Adipocyte (in vitro differentiated cells): ENCODE measurements at places on chromosomes 6 and 20.

GRCh38 chr6:20870493-20870892, 336.2 kb downstream of the CDKAL1 start:
- no peak for DNase-seq

DNA sequence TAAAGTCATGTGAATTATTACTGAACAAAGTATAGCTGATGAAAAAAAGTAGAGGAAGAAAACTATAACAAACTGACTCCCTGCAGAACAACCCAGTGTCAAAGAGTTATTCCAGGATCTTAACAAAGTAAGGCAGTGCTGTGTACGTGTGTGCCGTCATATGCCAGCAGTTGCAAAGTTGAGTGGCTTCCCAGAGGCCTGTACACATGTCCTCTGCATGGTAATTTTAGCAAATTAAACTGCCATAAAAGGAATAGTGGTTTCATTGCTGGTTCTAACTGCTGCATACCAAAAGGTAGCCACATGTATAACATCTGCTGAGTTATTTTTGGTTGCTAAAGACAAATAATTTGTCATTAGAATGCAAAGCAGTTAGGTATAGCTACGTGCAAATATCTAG, 44.8 kb downstream of the RIPOR2 start:
- DNase-seq = no peak

DNA sequence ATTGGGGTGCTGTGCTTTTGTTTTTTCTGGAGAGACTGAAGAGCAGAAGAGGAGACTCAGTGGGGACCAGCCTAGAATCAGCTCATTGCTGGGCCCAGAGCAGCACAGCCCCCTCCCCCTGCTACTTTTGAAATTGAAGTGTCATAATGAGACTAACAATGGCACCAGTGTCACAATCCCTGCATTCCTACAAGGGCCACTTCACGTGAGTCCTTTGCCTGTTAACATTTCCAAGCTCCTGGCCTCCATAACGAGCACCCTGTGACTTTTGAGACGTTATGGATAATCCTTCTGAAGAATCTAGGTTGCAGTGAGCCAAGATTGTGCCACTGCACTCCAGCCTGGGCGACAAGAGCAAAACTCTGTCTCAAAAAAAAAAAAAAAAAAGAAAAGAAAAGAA, 41.7 kb downstream of the CNBD2 start:
- no peak for DNase-seq

DNA sequence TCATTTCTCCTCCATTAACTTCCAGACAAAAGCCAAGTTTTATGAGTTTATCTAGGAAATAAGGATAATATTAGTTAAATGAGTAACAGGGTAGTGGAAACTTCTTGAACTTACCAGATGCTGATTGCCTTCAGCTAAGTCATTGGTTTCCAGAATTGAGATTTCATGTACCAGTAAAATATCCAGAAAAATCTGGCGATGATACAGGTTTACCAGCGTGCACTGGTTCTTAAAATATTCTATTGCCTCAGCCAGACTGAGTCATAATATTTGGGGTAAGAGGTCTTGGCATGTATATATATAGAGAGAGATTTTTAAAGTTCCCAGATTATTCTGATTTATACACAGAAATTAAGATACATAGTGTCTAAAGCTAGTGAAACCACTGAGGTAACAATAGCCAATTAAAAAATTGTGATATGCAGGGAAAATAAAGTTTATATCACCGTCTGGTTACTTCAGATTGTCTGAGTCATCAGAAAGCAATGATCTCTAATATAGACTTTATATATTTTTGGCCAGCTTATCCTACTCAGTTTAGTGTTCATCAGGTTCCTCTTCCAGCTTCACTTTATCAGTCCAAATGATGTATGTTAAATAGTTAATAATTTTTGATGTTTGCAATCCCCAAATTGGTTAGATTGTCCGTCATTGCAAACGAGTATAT, 39.5 kb upstream of the SDHAF4 start:
- peak; percentile 3 for DNase-seq

GRCh38 chr20:47981222-47981621, 195.9 kb upstream of the SULF2 start:
- no peak for DNase-seq

DNA sequence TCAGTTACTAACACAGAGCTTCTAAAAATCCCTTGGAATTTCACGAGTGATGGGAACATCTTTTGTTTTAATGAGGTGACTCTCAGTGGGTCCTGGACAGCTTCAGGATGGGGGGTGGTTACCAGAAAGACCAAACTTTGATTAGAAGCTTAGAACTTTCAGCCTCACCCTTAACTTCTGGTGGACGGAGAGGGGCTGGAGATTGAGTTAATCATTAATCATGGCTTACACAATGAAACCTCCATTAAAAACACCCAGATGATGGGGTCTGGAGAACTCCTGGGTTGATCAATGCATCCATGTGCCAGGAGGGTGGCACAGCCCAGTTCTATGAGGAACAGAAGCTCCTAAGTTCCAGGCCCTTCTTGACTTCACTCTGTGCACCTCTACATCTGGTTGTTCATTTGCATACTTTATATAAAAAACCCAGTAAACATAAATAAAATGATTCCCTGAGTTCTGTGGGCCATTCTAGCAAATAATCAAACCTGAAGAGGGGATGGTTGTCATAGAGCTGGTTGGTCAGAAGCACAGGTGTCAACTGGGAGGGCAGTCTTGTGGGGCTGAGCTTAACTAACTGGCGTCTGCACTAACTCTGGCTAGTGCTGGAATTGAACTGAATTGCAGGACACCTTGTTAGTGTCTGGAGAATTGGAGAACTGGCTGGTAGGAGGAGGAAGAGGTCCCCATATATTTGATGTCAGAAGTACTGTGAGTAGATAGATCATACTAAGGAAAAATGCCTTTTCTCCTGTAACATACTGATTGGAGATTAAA, 10.3 kb downstream of the RMND1 start:
- no peak for DNase-seq

GRCh38 chr6:148635070-148635743, 111.6 kb upstream of the UST start:
- DNase-seq = no peak

- no peak for DNase-seq
These were observed 4.5 kb upstream of the MLIP start for GRCh38 chr6:54106727-54107126.

- no peak for DNase-seq
These were observed 666.4 kb upstream of the PTCHD4 start for GRCh38 chr6:48777411-48777810.

GRCh38 chr6:29483186-29483585, 4.6 kb downstream of the MAS1L start:
- peak; percentile 39 for DNase-seq

GRCh38 chr6:44339763-44340625, 2.5 kb upstream of the SPATS1 start:
- peak; percentile 8 for DNase-seq

GRCh38 chr6:96213784-96214183, 198.0 kb downstream of the FUT9 start:
- DNase-seq = no peak

DNA sequence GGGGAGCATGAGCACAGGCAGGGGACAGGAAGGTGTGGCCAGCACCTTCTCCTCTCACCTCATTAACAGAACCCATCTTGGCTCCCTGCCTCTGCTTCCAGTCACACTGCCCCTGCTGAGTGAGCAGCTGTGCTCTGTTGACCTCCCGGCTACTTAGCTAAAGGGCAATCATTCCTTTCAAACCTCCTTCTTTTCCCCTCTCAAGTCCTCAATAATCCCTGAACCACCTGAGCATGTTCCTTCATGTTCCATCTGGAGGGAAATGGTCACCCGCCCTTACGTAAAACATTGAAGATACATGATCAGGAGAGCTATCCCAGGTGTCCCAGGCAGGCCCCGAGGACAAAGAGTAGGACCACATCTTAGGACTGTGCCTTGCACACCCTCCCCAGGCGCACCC, 21.7 kb upstream of the MRPS10 start:
- DNase-seq = no peak

GRCh38 chr6:156982168-156982567, 205.0 kb downstream of the ARID1B start:
- DNase-seq = no peak

DNA sequence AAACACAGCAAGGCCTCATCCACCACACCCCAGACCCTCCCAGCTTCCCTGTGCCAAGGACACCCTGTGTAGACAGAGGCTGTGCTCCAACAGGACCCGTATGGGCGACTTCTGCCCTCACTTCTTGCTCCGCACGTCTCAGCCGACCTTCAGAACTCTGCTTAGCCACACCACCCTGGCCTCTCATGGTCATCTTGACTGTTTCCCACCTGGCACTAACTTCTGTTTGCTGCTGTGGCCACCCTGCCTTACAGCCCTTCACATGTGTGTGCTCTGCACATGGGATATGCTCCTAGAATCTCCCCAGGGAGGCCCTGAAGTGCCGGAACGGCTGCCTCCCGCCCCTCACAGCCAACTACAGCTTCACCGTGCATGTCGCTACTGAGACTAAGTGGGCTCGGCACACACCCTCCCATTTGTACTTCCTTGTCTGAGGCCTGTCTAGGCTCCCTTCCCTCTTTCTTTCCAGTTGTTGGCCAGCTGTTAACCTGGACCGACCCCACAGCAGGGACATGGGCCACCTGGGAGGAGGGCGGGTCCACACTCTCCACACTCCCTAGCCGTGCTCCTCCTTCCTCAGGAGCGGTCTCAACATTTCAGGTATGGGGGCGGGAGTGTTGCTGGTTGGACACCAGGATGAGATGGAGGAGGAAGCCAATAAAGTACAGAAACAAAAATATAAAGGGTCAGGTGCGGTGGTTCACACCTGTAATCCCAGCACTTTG, 69.6 kb downstream of the PYGB start:
- no peak for DNase-seq

- DNase-seq = peak; percentile 78
These were observed 118.5 kb downstream of the GFRAL start for GRCh38 chr6:55445648-55446204.

DNA sequence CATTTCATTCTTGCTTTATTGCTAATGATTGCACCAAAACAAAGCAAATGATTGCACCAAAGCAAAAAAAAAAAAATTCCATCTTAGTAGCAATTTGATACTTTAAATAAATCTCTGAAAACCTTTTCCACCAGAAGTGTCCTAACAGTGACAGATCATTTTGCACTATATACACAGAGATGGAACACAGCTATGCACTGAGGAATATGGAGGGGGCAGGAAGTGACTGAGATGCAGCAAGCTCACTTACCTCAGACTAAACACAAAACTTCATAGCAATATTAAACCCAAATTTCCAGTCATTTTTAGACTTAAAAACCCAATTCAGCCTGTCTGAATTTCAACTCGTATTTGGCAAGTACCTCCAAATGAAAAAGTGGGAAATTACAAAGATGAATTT, 41.2 kb downstream of the HIVEP2 start:
- peak; percentile 48 for DNase-seq

GRCh38 chr6:24140591-24140990, 14.6 kb downstream of the NRSN1 start:
- no peak for DNase-seq

GRCh38 chr6:18412644-18413043, 25.5 kb downstream of the RNF144B start:
- peak; percentile 51 for DNase-seq

- DNase-seq = peak; percentile 65
These were observed 36.1 kb downstream of the NCR2 start for GRCh38 chr6:41371461-41371991.

DNA sequence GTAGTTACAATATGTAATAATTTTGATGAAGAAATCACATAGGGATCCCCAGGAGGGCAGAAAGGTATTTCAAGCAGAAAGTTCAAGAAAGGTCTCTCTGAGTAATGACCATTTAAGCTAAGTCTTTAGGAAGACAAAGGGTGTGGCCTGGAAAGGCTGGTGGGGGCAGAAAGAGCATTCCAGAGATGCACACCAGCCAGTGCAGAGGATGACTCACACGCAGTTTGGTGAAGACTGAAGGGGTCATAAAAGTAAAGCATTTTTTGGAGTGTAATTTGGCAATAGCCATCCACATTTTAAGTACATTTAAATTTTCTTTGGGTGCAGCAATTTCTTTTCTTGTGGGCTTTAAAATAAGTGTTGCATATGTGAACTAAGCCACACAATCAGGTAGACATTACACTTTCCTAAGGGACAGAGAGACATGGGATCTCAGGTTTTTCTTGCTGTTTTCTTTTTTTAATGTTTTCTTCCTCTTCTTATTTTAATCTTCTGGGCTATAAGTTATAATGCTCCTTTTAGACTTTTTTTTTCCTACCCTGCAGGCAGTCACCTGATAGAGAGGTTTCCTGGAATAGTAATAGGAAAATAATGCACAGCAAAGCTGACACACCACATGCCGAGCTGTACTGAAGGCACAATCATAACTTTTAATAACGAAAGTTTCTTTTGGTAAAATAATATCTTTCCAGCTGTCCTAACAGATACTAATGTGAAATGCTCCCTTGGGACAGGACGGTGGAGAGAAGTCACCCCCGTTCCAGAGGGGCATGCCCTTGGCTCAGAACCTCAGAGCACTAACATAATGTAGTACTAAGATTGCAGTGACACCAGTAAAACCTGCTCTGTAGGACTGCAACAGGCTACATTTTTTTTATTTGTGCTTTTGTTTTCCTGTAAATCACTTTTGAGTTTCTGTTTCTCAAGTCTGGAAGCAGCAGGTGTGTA, 49.6 kb upstream of the PTPRK start:
- DNase-seq = peak; percentile 90

- no peak for DNase-seq
These were observed 11.6 kb upstream of the NELFCD start for GRCh38 chr20:58969439-58969838.

DNA sequence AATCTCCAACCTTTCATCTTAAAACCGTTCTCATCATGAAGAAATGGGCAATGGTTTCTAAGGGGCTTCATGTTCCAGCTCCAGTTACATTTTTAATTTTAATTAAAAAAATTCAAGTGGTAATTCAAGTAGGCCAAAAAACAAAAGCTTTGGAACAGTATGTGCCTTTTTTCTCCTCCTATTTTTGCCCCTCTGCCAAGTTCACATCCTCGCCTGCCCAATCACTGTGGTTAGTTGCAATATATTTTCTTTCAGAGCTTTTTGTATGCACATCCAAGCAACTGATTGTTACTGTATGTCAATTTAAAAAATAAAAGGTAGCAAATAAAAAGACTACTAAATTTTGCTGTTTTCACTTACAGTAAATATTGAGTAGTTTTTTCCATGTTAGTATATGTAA, 99.8 kb upstream of the B3GAT2 start:
- DNase-seq = no peak

DNA sequence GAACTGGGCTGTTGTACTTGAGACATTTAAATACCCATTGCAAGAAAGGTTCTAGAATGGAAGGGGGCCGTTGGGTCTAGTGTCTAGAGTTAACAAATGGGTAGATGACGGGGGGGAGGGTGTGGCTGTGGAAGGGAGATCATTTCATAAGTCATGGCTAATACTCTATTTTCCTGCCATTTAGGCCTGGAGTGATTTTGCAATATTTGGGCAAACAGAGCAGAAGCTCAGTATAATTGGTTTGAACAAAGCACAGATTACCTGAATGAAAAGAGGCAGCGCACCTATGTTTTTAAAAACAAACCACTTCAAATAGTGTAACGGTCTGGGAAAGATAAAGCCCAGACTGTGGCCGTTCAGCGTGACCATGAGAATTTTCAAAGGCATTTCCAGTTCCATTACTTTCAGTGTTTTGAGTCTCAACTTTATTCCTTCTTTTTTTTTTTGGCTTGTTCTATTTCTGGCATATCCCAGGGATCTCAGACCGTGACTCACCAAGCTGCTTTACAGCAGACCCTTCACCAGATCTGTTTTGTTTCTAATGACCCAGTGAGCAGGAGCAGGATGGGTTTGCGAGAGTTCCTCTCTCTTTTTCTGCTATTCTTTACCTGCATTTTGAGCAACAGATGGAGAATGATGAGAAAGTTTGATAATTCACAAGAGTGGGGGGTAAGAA, 73.7 kb downstream of the LYRM2 start:
- peak; percentile 19 for DNase-seq
